ENCODE measurements at places on chromosomes 6 and 20.

DNA sequence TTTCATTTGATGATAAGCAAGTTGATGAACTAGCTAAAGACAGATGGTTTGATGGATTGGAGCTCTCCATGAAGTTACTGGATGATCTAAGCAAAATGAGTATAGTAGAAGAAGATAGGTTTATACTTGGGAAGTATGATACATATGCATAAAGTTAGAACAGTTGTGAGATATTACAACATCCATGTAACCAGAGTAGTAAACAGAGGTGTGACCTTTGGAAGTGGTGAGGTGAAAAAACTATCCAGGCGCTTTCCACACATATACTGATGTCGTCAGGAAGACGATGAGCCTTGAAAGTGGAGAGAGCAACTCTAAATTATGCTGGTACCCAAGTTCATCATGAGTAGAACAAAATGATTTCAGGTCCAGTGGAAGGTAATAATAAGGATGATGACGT is 271.0 kb downstream of the PTPRK start:
- DNase-seq = no peak

- DNase-seq = no peak
These were observed 114.7 kb upstream of the ZNF217 start for GRCh38 chr20:53708129-53708968.

DNA sequence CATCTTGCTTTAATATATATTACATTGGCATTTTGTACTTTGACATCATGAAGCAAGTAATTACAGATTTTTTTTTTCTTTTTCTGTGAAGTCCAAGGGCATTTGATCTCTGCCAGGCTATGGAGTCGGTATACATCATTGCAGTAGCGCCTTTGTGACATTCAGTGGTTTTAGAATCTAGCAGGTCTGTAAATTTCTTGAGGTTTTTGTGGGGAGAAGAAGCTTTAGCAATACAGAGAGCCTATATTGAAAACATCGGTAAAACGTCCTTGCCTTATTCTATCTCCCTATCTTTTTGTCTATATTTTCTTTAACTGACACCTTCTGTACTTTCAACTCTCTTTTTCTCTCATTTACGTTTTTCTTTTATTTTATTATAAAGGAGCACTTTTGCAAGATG is 47.2 kb downstream of the DUSP22 start:
- no peak for DNase-seq

DNA sequence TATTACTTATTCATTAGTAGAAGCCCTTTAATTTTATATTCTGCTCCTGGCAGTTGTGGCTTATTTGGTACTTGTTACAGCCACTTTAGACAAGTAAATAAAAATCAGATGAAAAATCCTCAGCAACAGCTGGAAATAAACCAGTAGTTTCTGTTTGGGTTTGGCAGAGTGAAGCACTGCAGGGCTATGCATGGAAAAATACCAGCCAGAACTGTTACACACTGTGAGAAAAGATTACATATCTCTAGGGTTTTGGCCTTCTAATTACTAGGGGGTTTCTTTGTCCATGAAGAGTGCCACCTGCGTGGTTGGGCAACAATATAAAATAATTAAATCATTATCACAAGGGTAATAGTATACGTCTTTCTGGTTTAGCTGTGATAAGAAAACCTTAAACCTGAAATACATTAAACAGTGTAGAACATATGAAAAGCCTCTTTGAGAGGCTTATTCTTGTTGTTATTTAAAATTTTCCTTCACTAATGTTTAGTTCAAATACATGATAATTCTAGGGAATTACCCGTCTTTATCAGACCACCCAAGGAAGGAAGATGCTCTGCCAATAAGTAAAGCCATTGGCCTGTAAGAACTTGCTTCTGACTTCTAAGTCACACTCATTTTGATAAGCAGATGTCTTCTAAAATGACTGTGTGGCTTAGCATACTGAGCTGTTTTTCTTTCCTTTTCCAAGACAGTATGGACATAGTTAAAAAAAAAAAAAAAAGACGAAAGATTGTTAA is 320.0 kb upstream of the FLRT3 start:
- no peak for DNase-seq

DNA sequence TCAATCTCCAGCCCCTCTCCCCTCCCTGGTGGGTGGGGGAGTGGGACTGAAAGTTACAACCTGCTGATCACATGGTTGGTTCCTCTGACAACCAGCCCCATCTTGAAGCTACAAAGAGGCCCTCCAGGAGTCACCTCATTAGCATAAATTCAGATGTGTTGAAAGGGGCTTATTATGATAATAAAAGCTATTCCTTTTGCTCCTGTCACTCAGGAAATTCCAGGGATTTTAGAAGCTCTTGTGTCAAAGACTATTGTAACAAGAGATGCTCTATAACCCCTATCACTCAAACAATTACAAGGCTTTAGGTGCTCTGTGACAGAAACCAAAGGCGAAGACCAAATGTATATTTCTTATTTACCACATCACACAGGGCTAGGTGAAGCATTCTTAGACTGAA is 30.1 kb upstream of the MBOAT1 start:
- DNase-seq = no peak

DNA sequence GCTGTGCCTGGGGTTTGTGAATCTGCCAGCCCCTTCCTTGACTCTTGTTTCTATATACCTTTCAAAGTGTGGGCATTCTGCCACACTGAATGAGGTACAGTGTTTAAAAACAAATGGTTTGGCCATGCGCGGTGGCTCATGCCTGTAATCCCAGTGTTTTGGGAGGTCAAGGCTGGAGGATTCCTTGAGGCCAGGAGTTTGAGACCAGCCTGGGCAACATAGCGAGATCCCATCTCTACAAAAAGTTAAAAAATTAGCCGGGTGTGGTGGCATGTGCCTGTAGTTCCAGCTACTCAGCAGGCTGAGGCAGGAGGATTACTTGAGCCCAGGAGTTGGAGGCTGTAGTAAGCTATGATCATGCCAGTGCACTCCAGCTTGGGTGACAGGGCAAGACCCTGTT is 5.8 kb downstream of the FAM83D start:
- DNase-seq = no peak

DNA sequence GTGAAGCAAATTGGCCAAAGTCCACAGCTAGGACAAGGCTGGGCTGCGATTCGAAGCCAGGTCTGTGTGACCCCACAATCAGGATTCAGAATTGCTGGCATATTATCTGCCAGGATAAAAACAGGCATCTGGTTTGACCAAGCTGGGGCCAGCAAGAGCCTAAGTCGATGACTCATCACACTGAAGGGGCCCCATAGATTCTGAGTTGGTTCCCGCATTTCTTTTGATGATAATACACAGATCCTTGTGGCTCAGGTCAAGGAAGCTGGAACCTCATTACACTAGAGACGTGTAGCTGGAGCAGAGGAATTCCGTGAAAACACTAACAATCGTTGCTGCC is 6.5 kb downstream of the KCNB1 start:
- DNase-seq = no peak

GRCh38 chr6:156660389-156660788 is 116.8 kb upstream of the ARID1B start:
- DNase-seq = no peak

DNA sequence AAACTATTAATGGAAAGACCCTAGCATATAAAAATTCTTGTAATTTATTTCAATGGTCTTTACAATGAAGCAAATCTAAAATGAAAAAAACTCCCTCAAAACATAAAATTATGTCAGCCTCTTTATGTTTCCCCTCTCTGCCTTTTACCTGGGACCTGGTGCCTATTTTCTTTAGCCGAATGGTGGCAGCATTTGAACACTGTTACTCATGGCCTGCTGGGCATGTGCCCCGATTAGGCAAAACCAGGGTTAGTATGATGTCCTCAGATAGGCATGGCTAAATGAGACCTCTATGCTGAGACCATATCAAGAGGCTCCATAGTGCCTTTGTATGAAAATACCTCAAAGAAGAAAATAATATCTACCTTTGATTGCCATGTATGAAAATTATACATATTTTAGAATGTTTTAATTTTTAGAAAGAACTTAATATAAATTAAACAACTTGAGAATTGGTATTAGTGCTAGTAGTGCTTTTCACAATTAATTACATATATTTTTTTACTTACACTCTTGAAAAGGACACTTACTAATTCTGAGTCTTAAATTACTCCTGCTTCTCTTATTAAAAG is 22.5 kb upstream of the C6orf58 start:
- DNase-seq = no peak

DNA sequence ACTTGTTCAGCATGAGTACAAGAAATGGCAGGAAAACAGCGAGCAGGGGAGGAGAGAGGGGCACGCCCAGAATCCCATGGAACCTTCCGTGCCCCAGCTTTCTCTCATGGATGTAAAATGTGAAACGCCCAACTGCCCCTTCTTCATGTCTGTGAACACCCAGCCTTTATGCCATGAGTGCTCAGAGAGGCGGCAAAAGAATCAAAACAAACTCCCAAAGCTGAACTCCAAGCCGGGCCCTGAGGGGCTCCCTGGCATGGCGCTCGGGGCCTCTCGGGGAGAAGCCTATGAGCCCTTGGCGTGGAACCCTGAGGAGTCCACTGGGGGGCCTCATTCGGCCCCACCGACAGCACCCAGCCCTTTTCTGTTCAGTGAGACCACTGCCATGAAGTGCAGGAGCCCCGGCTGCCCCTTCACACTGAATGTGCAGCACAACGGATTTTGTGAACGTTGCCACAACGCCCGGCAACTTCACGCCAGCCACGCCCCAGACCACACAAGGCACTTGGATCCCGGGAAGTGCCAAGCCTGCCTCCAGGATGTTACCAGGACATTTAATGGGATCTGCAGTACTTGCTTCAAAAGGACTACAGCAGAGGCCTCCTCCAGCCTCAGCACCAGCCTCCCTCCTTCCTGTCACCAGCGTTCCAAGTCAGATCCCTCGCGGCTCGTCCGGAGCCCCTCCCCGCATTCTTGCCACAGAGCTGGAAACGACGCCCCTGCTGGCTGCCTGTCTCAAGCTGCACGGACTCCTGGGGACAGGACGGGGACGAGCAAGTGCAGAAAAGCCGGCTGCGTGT is 11.6 kb downstream of the TNFAIP3 start:
- no peak for DNase-seq

- DNase-seq = no peak
These were observed 148.0 kb downstream of the EPM2A start for GRCh38 chr6:145587334-145587733.

- DNase-seq = no peak
These were observed 31.2 kb downstream of the SIRPD start for GRCh38 chr20:1526310-1526709.

DNA sequence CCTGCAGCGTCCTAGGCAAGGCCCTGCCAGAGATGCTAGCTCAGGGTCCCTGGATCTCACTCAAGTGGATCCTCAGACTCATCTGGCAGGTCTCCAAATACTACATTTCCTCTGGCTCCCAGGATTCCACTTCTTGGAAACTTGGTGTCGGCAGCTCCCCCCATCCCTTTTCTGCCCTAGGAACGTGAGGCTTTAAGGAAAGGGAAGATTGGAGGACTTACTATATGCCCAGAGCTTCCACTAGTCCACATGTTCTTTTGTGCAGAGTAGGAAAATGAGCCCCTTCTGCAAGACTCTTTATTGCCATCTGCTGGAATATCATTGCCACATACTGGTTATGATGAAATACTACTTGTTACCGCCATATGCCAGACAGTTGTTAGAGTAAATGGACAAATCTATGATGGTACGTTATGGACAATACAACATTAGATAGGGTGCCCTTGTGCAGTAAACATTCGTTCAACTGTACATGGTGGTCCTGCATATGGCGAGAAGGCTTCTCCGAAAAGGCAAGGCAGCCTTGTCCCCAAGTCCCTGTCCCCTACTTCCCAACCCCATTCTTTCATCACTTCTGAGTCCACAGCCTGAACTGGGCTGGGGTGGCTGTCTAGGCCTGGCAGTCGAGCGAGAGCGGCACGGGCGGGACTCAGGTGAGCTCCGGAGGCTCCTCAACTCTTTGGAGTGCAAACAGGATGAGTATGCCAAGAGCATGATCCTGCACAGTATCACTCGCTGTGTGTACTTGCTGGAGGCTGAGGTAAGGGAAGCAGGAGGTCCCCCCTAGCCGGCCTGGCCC is 780 bp downstream of the ARMC12 start:
- no peak for DNase-seq

DNA sequence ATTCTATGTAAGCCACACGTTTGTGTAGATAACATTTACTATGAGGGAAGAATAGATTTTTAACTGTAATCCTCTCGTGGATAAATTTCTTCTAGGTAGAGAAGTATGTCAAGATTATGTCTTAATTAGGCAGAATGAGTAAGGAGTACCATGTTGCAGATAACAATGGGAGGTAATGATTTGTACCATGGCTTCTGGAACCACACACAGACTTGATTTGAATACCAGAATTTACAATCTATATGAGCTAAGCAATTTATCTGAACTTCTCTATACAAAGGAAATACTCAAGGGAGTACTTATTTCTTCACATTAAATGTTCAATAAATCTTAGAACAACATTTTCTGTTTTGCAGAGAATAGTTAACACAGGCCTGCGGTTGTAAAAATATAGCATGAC is 51.5 kb downstream of the RPS12 start:
- no peak for DNase-seq

GRCh38 chr20:40294747-40295146 is 394.3 kb downstream of the MAFB start:
- no peak for DNase-seq

- no peak for DNase-seq
These were observed 16.1 kb upstream of the ROS1 start for GRCh38 chr6:117441824-117442264.

GRCh38 chr20:23519556-23519955 is 28.6 kb downstream of the CST8 start:
- DNase-seq = no peak

DNA sequence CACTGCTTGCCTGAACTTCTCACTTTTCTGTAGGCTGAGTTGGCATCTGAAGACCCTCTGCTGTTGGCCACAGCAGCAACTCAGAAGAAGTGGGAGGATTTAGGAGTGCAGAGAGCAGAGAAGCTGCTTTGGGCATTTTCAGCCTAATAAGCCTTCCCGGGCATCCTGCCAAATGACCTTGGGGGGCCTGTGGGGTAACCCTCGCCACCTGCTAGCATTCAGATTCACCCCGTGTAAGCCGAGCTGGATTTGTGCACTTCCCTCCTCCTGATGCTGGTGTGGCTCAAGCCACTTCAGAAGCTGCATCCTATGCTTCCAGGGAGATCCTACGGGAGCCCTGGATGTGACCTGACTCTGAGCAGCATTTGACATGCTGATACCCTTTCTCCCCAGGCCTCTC is 114.8 kb downstream of the LRFN2 start:
- no peak for DNase-seq

DNA sequence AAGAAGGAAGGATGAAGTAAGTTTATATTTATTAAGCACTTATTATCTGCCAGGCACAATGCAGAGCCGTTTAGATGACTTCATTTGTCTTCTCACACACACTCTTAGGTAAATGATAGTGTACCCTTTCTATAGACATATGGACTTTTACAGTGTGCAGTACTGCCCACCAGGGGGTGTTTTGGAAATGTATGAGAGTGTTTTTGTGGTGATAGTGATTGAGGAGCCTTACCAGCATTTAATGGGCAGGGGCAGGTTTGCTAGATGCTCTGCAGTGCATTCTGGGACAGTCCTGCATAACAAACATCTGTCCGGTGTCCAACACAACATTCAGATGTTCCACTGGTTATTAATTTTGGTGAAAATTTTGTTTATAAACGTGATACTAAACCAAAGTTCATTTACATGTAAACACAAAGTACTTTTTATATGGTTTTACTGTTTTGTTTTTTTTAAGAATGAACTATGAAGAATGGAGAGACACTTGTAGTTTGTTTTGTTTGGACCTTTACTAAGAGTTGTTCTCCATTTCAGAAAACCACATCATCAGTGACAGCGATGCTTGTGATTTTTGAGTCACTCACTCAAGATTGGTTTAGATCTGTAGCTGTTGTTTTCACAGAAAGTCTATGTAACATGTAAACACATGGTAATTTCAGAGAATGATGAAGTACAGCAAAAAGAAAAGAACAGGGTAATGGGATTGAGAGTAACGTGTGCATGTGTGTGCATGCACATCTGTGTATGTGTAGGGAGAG is 19.9 kb downstream of the KCNS1 start:
- DNase-seq = no peak
